Stimulated activated CD8-positive, alpha-beta memory T cell treated with anti-CD3 and anti-CD28 coated beads, Interleukin-7, amount 100 ng/mL, for 48 hours (primary cell): ENCODE measurements at places on chromosomes 2 and 18.

GRCh38 chr2:68970566-68971265 is 3.7 kb upstream of the GKN1 start:
- no peak for DNase-seq

- no peak for DNase-seq
These were observed 177.9 kb downstream of the CYRIA start for GRCh38 chr2:16487686-16488085.

DNA sequence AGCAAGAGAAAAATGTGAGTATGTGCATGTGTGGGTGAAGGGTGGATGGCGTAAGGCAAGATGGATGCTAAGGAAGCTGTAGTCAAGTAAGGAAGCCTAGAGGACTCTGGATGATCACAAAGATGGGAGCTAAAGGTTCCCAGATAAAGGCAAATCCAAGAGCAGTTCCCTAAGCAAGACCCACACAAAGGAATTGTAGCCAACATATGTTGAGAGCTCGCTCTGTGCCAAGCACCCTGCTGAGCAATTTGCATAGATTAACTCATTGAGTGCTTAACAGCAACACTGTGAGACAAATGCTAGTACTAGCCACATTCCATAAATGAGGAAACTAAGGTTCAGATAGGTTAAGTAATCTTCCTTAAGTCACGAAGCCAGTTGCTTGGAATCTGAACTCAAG is 132.6 kb downstream of the C1D start:
- no peak for DNase-seq

DNA sequence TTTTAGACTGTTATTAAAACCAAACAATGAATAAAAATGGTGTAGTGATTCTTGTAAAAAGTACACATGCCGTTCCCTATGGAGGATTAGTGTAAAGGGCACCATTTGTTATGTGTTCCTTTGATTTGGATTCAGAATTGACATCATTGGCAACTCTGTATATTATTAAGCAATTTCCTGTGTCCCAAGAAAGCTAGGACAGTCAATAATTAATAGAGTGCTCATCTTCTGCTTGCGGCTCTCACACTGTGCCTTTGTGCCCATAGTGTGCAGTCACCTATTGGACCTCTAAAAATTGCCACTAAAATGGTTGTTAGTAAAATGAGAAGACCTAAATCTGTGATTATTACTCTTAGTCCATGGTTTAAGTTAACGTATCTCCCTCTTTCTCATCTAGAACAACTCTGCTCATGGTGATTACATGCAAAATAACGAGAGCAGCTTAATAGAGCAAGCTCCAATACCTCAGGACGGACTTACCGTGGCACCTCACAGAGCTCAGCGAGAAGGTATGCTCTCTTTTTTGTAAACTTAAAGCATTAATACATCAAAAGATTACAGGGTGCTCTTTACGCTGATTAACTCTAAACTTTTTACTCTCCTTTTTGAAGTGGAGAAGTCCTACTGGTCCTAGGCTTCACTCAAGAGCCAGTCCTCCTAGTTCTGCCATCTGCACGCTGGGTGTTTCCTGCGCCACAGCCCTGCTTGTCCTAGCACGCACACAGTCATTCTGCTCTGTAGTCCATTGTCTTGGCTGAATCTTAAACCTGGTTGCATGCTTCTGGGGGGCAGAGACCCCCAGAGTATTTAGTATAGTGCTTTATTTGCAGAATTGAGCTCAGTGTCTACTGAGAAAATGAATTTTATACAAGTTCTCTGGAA is 16.7 kb downstream of the ZCCHC2 start:
- no peak for DNase-seq

DNA sequence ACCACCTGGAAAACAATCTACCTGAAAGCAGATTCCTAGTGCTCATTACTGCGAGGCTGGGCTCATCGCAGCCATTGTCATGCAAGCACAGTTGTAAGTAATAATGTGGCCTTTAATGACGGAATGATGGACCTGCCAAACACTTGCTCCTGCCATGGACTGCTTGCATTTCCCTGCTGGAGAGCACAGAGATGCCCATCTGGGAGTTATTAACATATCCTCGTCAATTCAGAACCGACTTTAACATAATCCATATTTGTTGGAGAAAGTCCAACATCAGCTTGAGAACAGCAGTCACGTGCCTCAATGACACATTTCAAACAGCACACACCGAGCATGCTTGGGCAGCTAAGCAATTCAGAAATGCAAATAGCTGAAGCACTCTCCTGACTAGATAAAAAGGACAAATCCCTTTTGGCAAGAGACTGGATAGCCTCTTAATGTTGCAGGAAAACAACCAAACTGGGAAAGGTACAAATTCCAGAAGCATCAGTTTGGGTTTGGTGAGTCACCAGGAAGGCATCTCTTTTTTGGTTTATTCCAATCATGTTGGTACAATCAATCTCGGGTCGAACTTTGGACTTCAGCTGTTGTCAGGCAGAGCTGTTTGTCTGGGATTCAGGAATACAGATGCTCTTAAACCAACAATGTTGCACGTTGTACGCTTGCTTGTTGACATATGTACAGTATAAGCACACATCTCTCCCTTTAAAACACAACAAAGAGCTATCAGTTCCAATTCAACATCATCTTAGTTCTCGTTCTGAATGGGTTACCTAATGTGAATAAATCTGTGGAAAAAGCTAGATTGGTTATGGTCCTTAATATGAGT is 395.8 kb downstream of the LNPK start:
- no peak for DNase-seq

DNA sequence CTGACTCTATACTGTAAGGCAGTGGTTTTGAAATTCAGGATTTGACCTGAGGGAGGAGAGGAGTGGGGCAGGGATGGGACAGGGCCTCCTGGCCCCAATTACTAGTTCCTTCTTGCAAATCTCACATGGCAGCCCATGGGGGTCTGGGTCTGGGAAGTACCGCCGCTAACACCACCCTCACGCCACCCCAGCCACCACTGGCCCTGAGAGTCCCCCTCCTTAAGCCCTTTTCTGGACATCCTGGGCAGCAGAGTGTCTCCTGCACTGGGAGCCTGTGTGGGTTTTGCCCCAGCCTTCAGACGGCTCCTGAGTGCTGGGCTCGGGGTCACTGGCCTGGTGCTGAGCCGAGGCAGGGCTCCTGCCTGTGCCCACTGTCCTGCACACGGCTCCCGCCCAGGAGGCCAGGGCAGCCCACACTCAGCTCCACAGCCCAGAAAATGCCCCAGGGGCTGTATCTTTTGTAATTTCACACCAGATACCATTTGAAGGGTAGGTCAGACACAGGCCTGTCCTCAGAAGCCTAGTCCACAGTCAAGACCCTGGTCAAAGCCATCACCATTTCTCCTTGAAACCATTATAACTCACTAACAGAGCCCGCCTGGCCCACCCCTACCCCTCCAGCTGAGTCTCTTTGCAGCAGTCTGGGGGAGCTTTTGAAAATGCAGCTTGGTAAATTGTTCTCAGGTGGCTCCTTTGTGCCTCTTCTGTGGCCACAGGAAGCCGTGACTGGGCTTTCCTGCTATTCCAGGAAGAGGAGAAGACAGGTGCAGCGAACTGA is 55.1 kb downstream of the CYP27C1 start:
- no peak for DNase-seq

DNA sequence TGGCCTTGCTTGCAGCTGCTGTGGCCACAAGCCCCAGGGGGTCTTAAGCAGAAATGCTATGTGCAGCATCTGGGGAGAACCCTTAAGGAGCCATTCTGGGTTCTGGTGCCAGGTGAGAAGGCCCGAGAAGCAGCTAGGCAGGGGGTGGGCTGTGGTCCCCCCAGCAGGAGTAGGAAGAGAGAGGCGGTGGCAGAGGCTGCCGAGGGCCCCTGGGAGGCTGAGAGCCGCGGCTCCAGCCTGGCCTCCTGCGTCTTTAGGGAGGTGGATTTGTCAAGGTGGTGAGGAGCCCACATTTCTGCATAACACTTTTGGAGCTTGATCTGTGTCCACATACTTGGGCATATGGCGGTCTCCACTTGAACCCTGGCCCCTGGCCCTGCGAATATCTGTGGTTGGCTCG is 196.5 kb downstream of the TWIST2 start:
- DNase-seq: no peak

GRCh38 chr2:191870744-191871143 is 23.9 kb upstream of the CAVIN2 start:
- no peak for DNase-seq

DNA sequence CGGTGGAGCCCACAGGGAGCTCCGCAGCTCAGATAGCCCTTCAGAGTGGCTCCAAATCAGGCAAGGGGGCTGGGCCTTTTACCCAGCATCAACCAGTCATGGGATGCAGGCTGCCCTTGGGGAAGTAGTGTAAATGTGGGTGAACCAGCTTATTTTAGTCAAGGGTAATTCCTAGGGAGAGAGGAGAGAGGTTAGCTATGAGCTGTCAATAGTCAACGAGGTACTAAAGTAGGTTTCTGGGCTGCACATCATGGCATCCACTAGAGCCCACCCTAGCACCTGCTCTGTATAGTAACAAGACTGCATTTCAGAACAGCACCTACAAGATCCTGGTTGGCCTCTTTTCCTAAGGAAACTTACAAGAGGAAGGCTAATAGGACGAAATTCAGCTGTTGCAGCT is 9.5 kb upstream of the MCM6 start:
- no peak for DNase-seq

DNA sequence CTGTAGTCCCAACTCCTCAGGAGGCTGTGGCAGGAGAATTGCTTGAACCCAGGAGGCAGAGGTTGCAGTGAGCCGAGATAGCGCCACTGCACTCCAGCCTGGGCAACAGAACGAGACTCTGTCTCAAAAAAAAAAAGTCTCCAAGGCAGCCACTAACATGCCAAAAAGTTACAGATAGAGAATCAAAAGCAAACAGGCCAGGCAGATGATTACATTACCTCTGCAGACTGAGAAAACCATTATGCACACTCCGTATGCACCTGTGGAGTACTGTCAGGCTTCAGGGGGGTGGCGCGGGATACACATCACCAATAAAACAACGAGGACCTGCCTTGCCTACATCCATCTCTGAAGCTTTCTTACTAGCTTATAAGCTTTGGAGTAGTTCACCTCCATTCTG is 10.3 kb downstream of the STAM2 start:
- DNase-seq: no peak

- no peak for DNase-seq
These were observed 264.8 kb upstream of the RND3 start for GRCh38 chr2:150752229-150752628.

DNA sequence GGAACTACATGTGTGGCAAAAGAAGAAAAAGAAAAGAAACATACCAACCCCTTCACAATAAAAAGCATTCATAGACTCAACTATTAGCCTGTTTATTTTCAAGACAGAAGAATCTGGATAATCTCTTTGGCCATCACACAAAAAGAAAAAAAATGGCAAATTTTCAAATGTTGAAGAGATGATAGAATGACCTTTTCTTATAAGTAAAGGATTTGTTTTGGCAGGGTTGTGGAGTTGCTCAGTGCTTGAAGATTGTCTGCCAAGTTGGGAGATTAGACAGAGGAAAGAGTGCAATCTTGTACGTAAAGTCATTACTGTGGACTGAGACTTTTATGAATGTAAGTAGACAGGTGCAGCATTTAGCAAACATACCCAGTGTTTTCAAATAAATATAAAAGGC is 18.5 kb upstream of the FAM171B start:
- DNase-seq: no peak

DNA sequence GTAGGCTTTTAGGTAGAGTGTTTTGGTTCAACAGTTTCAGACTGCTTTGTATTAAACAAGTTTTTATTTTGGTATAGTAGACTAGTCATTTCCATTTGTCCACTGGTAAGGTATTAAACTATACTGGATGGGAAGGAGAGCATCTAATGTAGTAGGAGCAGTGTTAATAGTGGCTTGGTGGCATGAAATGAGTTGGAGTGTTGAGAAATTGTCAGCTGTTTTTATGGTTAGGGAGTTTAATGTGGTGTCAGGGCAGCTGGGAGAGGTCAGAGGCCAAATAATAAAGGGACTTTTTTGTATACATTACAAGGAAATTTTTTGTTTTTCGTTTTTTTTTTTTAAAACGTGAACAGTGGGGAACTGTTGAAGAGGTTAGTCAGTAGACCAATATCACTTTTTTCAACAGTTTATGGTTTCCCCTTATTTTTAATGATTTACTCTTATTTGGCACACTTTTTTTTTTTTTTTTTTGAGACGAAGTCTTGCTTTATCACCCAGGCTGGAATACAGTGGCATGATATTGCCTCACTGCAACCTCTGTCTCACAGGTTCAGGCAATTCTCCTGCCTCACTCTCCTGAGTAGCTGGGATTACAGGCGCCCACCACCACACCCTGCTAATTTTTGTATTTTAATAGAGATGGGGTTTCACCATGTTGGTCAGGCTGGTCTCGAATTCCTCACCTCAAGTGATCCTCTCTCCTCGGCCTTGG is 21.2 kb downstream of the ACTR3 start:
- no peak for DNase-seq

GRCh38 chr2:160752475-160753330 is 259.1 kb upstream of the RBMS1 start:
- no peak for DNase-seq

DNA sequence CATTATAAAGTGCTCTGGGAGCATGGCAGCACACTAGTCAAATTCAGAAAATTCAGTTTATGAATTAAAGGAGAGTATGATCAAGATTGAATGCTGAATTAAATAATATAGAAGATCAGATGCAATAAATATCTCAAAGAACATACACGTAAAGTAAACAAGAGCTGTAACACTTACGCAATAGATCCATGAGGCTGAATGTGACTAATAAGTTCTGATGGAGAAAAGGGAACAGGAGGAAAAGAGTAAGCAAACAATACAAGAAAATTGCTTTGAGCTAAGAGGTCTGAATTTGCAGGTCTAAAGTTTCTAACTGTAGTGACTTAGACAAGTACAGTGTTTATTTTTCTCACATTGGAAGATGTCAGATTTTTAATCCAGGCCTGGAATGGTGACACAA is 646.7 kb upstream of the ZNF804A start:
- no peak for DNase-seq

- no peak for DNase-seq
These were observed 33.7 kb upstream of the NFE2L2 start for GRCh38 chr2:177298191-177298590.

DNA sequence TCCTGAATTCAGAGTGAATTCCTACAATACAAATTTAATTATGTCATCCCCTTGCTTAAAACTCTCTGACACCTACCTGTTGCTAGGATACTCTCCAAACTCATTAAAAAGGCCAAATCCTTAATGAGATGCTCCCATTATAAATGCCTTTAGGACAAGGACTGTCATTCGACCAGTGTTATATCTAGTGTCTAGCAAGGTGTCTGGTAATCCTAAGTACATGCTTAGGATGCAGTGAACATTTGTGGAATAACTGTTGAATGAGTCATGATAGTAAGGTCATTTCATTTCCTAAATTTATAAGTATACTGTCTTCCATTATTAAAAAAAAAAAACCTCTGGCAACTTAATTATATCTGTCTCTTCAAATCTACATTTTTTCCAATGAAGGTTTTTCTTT is 588.9 kb upstream of the NRXN1 start:
- DNase-seq: no peak

- DNase-seq: no peak
These were observed 6.4 kb upstream of the IMP4 start for GRCh38 chr2:130336150-130336876.
